T-helper 2 cell treated with Interferon-gamma antibody and Interleukin-4, amounts not matched to agents 5 μg/mL and 100 μg/mL, for 36 hours (primary cell): ENCODE measurements at places on chromosomes 2 and 18.

DNA sequence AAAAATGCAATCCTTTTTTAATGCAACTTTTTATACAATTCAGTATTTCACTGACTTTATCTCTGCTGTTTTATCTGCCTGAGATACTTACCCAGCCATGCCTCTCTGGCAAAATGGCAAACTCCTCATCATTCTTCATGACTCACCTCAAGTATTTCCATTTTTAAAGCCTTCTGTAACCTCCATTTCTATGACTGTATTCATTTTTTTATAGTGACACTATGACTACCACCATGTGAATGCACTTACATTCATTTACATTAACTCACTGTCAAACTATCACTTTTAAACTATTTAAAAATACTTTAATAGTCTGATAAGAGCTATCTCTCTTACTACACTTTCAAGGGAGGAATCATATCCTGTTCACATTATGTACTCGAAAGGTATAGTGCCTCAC, 99.4 kb upstream of the SCN7A start:
- DNase-seq: no peak

- DNase-seq: no peak
Observed at GRCh38 chr2:39584283-39584965, 81.3 kb upstream of the TMEM178A start.

DNA sequence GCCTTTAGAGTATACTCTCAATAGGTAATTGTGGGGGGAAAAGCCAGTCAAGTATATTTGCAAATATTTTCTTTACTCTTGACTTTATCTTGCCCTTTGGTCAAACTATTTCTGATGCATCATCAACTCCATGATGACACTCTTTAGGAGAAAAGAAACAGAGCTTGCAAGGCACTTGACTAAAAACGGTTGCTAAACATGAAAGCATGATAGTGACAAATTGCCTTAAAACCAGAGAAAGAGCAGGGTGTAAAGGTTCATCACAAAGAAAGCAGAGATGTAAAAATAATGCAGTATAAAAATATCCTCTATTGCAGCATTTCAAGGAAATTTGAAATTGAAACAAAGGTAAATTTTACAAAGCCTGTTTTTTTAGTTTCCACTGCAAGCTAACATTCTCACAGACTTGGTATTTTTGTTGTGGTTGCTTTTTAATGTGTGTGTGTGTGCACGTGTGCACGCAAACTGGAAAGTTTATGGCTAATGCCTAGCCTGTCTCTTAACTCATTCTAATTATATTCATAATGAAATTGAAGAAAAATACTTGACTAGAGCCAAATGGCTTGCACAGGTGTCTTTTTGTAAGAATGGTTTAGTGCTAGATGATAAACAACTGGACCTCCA, 503.6 kb downstream of the ARHGAP15 start:
- no peak for DNase-seq

DNA sequence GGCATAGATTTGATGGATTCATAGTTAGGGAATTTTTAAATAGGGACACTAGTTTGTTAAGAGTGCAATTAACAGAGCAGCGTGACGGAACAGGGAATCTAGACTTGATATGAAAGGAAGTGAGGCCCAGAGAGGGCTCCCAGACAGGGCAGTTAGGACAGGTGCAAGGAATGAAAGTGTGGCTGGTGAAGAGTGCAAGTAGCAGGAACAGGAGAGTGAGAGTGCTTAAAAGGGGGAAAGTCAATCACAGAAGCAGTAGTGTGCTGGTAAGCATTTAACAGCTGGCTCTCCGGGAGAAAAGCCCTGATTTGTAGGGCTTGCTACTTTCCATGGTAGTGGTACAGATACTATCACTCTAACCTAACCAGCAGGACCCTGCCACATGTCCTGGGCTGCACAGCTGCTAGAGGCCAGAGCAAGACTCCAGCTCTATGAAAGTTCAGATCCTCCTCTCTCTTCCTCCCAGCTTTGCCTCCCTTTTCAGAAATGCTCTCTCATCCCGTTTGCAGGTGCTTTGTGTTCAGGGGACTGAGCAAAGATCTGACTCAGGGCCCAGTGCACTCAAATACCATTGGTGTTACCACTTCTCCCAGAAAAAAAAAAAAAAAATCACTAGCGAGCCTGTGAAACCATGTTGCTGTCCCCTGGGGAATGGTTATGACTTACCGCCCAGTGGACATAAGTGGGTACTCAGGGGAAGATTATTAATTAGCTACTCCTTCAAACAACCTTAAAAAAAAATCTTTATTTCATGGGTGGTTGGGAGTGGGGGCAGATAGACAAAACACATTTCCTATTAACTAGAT, 18.1 kb upstream of the GCFC2 start:
- no peak for DNase-seq

DNA sequence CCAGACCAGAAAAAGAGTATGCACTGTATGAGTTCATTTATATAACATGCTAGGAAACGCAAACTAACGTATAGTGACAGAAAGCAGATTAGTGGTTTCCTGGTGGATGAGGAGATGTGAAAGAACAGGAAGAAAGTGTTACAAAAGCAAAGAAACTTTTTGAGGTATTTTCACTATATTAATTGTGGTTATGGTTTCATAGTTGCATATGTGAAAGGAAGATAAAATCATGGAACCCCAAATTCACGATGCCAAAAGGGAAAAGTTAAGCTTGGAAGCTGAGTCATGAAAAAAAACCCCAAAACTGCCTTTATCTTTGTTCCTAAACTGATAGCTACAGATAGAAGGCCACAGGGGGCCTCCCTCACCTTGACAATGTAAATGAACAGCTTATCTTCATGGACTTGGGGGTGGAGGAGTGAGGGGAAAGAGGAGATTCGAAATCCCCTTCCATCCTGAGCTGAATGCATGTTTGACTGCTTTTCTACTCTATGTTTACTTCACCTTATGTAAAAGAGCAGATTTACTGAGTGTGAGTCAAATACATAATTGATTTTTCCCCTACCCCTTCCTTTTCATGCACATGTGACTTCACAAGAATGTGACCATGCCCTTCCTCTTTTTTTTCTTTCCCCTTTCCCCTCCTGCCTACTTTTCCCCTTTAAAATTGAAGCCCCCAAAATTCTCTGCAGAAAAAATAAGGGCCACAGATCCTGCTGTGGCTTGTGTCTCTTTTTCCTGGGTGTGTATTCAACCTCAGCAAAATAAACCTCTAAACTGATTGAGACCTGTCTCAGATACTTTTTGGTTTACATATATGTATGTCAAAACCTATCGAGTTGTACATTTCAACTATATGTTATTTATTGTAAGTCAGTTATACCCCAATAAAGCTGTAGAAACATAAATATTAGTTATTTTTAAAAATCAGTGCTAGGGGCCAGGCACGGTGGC, 100.1 kb upstream of the TLK1 start:
- peak; percentile 75 for DNase-seq

GRCh38 chr2:4219571-4219970, 516.2 kb downstream of the DCDC2C start:
- no peak for DNase-seq

DNA sequence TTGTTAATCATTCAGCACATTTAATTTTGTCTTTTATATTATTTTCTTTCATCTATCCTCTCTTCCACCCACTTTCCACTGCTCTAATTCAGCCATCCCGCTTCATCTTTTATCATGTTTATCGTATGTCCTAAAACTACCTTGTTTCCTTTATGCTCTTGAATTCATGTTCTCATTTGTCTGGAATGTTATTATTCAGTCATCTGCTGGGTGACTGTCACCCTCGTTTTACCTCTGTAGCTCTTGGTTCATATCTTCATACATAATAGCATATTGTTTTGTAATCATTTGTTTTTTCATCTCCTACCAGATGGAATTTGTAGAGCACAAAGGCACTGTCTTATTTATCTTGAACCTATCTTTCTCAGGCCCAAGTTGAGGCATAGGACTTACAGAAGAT, 37.0 kb downstream of the SMCHD1 start:
- no peak for DNase-seq

- DNase-seq: no peak
Observed at GRCh38 chr2:231392431-231393148, 2.9 kb upstream of the B3GNT7 start.
